ENCODE measurements at places on chromosomes 6 and 20. TPM values are rescaled to one million over a fixed set of nuclear protein-coding genes. Genes with fewer than 3 reads are reported as not detected.

The AVP gene
- total RNA-seq: not detected

The PGC gene
- total RNA-seq: not detected

The TPX2 gene
- total RNA-seq: 104 TPM

The CLPSL2 gene
- total RNA-seq: not detected

The PRR18 gene
- not detected for total RNA-seq

The OXT gene
- not detected for total RNA-seq

The NRSN1 gene
- total RNA-seq: not detected

The TGM3 gene
- not detected for total RNA-seq

The TNF gene
- not detected for total RNA-seq

The ARID1B gene
- 41.1 TPM for total RNA-seq

The ROS1 gene
- 2.0 TPM for total RNA-seq

The NEURL2 gene
- 6.1 TPM for total RNA-seq

The WFDC10B gene
- not detected for total RNA-seq

The VSX1 gene
- not detected for total RNA-seq

The KHDC1L gene
- total RNA-seq: not detected

The CPNE1 gene
- 93.1 TPM for total RNA-seq

The BLTP3A gene
- total RNA-seq: 5.0 TPM

The C2 gene
- 2.0 TPM for total RNA-seq

The TMEM170B gene
- 4.4 TPM for total RNA-seq

The ASIP gene
- not detected for total RNA-seq

The COL9A1 gene
- not detected for total RNA-seq

The MMP24 gene
- 0.11 TPM for total RNA-seq

The SALL4 gene
- 0.25 TPM for total RNA-seq

The OARD1 gene
- 14.1 TPM for total RNA-seq

The RSPO4 gene
- total RNA-seq: not detected

The C20orf144 gene
- 0.11 TPM for total RNA-seq

The PHACTR1 gene
- 1.4 TPM for total RNA-seq

The HECA gene
- 19.7 TPM for total RNA-seq

The NNAT gene
- 1.2 TPM for total RNA-seq

The TREML2 gene
- total RNA-seq: not detected
